ENCODE measurements at places on chromosomes 1 and 21.

- no peak for DNase-seq
Observed at GRCh38 chr1:51293898-51294515, 36.4 kb downstream of the TTC39A start.

GRCh38 chr21:23016617-23017016, 2018.4 kb downstream of the NCAM2 start:
- DNase-seq, result no peak

- no peak for DNase-seq
Observed at GRCh38 chr1:151273924-151274466, 8.1 kb upstream of the ZNF687 start.

DNA sequence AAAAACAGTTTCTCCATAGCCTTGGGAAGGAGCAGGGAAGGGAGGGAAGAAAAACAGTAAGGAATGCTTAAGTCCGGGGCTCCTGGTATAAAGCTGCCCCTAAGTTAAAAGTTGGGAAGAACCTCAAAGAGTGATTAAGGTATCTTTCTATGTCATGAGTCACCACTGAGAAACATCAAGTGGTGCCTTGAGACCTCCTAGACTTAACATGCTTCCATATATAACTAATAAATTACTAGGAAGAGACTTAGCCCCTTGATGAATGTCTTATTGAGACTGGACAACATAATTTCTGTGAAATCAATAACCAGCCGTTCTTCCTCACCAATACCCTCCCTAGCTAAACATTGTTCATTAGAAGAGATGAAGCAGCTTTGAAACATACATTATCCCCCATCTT, 121.8 kb upstream of the SLC44A3 start:
- DNase-seq, result no peak

DNA sequence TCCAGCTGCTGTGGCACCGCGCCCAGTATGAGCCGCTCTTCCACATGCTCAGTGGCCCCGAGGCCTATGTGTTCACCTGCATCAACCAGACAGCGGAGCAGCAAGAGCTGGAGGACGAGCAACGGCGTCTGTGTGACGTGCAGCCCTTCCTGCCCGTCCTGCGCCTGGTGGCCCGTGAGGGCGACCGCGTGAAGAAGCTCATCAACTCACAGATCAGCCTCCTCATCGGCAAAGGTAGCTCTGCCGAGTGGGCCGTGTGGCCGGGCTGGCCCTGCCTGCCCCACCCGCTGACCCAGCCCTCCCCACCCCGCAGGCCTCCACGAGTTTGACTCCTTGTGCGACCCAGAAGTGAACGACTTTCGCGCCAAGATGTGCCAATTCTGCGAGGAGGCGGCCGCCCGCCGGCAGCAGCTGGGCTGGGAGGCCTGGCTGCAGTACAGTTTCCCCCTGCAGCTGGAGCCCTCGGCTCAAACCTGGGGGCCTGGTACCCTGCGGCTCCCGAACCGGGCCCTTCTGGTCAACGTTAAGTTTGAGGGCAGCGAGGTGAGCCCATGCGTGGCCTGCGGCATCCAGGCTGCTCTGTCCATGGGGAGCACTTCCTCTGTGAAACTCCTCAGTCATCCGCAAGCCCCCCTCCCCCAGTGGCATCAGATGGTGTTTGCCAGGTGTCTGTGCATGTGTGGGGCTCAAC, 64.2 kb downstream of the PIK3CD start:
- no peak for DNase-seq

Data from cardiac fibroblast (primary cell).